Hepatic stellate cell (primary cell): ENCODE measurements at places on chromosomes 6 and 20.

- peak; percentile 11 for DNase-seq
Observed at GRCh38 chr6:44966449-44967092, 361.6 kb upstream of the RUNX2 start.

DNA sequence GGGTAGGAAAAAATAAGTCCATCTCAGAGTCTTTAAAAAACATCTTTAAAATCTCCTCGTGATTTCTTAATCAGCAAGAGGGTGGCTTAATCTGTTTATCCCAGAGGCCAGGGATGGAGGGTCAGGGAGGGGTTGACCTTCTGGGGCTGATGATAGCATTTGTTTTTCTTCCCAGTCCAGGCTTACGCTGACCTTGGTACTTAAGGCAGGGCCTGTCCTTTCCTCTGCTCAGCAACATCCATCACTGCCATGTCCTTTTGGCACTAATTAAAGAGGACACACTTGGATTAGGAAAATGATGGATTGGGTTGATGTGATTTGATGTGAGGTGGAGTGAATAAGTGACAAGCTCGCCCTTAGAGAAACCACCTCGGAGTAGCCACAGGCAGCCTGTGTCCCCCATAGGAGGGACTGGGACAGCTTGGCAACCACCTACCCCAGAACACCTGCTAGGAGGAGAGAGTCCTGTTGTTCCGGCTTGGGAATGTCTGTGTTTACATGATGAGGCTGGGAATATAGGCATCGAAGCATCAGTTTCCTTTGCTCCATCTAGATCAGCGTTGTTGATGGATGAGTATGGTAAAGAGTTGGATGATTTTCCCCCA, 44.2 kb downstream of the PHACTR3 start:
- DNase-seq: no peak

DNA sequence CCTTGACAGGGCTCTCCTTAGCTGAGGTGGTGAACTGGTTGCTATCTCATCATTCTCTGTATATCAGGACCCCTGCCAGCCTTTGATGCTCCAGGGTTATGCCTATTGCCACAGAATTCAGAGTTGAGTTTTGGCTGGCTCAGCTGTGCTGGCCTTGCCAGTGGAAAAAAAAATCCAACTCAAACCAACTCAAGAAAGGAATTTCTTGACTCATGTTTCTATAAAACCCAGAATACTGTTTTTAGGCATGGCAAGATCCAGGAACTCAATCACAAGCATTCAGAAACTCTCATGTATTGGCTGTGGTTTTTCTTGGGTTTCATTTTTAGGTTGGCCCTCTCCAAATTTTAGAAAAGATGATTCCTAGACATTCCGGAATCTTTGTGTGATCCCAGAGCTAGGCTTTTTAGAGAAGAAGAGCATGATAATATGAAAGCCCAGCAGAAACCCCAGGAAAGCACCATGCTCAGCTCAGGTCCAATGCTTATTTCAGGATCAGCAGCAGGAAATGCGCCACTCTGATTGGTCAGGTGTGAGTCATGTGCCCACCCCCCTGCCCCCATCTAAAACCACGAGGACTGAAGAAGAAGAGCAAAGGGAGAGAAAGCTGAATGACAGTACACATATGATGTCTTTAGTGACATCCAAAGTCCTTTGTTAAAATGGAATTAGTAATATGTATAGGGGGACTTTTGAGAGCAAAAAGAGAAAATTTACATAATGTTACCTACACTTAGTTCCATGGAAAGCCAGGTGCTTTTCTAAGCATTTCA, 122.9 kb downstream of the RNF144B start:
- DNase-seq: no peak

GRCh38 chr6:82138075-82138791, 109.3 kb downstream of the IBTK start:
- no peak for DNase-seq

DNA sequence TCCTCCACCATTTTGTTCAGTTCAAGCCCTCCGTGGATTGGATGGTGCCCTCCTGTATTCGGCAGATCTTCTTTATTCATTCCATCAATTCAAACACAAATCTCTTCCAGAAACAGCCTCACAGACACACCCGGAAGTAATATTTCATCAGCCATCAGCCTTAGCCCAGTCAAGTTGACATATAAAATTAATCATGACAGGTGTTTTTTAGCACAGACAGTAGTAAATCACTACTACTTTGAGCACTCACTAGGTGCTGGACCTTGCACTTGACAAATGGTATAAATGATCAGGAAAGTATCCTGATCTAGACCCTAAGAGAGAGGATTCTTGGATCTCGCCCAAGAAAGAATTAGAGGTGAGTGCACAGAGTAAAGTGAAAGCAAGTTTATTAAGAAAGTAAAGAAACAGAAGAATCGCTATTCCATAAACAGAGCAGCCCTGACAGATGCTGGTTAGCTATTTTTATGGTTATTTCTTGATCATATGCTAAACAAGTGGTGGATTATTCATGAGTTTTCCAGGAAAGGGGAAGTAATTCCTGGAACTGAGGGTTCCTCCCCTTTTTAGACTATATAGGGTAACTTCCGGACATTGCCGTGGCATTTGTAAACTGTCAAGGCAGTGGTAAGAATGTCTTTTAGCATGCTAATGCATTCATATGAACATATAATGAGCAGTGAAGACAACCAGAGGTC, 194.6 kb upstream of the LAMP5 start:
- DNase-seq: no peak

- peak; percentile 4 for DNase-seq
Observed at GRCh38 chr20:5967469-5967868, 17.0 kb downstream of the MCM8 start.

GRCh38 chr6:144477856-144478255, 192.7 kb downstream of the UTRN start:
- DNase-seq: no peak

- DNase-seq: no peak
Observed at GRCh38 chr6:103456652-103457051, 1403.1 kb downstream of the HACE1 start.

- DNase-seq: no peak
Observed at GRCh38 chr20:23114018-23114417, 27.9 kb upstream of the CD93 start.

- DNase-seq: no peak
Observed at GRCh38 chr20:36998652-36999051, 47.1 kb upstream of the SAMHD1 start.

DNA sequence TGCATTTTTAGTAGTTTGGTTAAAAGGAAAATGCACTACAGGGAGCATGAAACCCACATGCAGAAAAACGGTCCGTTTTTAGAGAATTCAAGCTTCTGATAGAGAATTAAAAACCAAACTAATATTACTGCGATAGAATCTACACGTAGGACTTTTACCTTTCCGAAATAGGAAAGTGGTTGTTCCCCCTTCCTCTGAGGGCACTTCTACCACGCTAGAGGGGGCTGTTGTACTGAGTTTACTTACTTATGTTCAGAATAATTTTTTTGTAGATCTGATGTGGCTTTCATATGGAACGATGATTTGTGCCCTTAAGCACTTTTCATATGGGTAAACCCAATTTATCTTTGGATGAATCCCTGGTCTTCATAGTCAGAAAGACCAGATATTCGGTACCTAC, 264.3 kb upstream of the PLN start:
- DNase-seq: no peak

GRCh38 chr6:141552463-141552862, 580.3 kb upstream of the GJE1 start:
- DNase-seq: no peak

DNA sequence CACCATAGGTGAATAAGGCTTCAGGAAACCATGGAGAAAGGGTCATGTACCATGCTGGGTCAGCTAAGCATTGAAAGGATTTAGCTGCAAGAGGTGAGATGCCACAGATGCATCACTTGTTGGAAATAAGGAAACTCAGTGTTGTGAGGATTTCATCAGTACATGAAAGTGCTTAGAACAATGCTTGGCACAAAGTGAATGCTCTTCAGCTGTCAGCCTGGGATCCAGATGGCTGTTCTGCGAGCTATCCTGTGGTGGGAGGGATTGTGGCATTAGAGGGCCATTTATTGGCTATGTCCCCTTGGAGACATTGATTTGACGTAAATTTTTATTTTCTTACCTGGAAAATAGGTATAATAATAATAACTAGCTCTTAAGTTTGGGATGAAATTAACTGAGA, 53.0 kb downstream of the ELOVL2 start:
- DNase-seq: no peak

DNA sequence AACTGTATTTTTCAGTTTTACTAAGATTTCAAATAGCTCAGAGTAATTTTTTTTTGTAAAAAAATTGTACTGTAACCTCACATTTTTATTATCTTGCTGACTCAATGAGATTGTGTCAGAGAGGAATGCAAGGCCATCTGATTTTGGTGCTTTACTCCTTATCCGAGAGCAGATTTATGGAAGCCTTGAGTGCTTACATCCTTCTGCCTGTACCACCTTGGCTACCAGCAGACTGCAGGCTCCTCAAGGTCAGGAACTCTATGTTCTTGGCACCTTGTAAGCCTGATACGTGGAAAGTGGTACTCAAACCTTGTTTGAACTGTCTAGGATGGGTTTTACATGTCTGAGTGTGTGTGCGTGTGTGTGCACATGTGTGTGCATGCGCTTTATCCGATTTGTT, 80.1 kb upstream of the MLIP start:
- no peak for DNase-seq
